Epithelial cell of esophagus (primary cell): ENCODE measurements at places on chromosomes 3 and 15.

DNA sequence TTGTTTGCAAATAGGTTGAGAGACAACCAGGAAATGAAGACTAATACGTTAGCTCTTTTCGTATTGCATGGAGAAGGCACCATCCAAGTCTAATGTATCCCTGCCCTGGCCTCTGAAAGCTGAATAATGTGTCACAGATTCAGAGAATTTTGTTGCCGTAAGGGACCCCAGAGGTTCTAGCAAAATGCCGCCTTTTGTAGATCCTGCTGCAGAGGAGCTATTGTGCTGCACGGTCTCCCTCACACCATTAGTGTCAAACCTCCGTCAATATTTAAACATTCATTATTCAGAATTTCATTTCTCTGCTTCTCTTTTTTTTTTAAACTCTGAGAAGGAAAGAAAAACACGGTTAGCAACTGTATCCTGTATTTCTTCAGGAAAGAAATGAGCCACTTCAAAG lies 238.7 kb downstream of the EPHB1 start:
- no peak for DNase-seq

- no peak for DNase-seq
Measured at GRCh38 chr3:133829310-133829707, 23.7 kb downstream of the SRPRB start.

GRCh38 chr3:38142959-38143358 lies 4.5 kb downstream of the MYD88 start:
- DNase-seq = no peak

GRCh38 chr15:90620379-90621067 lies 90.8 kb downstream of the CRTC3 start:
- no peak for DNase-seq

- DNase-seq = peak; percentile 40
Measured at GRCh38 chr15:75042730-75043508, 19.5 kb downstream of the PPCDC start.

- no peak for DNase-seq
Measured at GRCh38 chr3:22361521-22361920, 610.5 kb upstream of the ZNF385D start.

- DNase-seq = peak; percentile 47
Measured at GRCh38 chr3:131110087-131110486, 83.4 kb downstream of the NEK11 start.

- peak; percentile 95 for DNase-seq
Measured at GRCh38 chr3:99659032-99659431, 20.6 kb downstream of the COL8A1 start.

- DNase-seq = no peak
Measured at GRCh38 chr3:27560484-27561056, 76.4 kb upstream of the SLC4A7 start.

DNA sequence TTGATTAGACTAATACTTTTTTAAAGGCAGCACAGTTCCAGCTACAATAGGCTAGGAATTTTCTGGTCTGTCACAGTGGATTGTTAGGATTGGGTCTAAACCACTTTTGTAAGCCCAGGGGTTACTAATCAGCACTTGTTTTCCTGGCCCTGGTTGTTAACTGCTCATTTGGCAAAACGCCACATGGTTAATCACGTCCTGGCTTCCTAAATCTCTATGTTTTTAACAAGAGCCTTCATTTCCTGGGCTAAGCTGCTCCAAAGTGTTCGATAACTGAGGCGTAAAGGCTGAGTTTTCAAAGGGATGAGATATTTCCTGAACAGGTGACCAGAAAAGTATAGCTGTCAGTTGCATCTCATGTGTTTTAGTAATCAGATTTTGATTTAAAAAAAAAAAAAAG lies 38.9 kb upstream of the CLRN1 start:
- DNase-seq = peak; percentile 92

DNA sequence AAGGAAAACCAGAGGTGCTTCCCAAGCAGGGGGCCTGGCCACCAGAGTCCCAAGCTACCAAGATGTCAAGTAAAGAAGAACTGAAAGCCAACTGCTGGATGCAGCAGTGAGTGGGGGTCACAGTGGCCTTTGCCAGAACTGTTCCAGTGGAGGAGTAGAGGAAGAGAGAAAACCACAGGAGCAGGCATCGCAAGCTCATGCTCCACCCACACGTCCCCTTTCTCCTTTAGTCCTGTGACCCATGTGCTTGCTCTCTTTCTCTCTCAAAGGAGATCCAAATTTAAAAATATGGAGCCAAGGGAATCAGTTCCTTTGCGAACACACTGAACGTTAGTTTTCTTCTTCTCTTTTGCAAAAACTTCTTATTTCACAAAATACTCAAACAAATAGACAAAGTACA lies 12.4 kb upstream of the ABHD2 start:
- DNase-seq = no peak

- DNase-seq = no peak
Measured at GRCh38 chr3:47874438-47874837, 71.5 kb downstream of the DHX30 start.

DNA sequence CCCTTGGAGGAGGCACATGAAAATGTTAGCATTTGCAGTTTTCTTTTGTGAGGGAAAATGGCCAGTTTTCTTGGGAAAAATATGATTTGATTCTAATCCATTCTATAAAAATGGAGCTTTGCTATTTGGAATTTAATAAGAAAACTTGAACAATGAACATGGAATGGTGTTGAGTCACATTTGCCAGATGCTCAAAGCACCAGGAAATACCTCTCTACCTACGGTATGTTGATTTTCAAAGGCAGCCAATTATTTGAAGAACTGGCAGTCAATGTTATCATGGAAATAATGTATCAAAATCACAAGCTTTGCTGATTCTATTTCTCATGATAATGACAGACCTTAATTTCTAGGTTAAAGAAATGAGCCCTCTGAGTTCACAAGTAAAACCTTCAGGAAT lies 14.9 kb downstream of the NME9 start:
- DNase-seq = peak; percentile 50

DNA sequence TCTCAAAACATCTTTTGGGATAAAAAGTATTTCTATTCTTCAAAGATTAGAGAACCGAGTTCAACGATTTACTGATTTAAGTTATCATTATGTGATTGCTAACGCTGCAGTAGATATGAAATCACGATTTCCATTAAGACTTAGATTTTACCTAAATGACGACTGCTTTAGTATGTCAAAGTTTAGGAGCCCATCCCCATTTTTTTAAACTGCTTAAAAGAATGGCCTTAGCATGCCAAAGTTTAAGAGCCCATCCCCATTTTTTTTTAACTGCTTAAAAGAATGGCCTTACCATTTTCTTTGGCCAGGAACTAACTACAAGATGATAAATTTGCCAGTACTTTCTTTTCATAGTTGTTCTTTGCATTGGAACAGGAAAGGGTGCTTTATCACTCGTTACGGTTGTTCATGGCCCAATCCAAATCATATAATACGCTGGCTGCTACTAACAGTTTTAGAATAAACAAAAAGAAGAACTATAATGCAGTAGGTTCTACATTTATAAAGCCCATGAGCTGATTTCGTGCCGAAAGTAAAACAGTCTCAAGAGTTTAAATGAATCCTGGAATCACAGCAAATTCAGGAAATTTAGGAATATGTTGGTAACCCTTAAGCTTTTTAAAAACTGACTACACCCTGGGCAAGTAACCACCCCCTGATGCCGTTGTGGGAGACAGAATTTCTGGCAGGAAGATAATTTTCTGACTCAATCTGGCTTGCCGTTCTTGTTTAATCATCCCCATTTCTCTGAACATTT lies 869 bp upstream of the TSC22D2 start:
- peak; percentile 47 for DNase-seq

- no peak for DNase-seq
Measured at GRCh38 chr3:184029443-184029842, 2.1 kb upstream of the HTR3D start.

DNA sequence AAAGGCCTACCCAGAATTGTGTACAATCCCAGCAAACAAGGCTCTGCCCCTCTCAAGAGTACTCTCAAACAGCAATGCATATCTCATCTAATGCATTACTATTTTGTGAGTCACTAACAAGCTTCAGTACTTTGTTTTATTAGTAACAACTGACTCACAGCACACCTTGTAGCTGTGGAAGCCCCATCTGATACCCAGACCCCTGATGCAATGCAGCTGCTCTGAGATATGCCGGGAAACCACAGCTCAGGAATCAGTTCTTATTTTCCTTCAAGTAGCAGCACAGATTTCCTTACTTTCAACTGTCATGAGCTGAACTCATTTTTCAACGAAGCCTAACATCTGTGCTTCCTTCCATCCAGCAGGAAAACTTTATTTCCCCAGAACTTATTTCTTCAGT lies 37.8 kb downstream of the CCNL1 start:
- peak; percentile 94 for DNase-seq

- no peak for DNase-seq
Measured at GRCh38 chr3:71910108-71910507, 125.2 kb upstream of the PROK2 start.

- no peak for DNase-seq
Measured at GRCh38 chr15:88322461-88322860, 65.9 kb upstream of the NTRK3 start.

DNA sequence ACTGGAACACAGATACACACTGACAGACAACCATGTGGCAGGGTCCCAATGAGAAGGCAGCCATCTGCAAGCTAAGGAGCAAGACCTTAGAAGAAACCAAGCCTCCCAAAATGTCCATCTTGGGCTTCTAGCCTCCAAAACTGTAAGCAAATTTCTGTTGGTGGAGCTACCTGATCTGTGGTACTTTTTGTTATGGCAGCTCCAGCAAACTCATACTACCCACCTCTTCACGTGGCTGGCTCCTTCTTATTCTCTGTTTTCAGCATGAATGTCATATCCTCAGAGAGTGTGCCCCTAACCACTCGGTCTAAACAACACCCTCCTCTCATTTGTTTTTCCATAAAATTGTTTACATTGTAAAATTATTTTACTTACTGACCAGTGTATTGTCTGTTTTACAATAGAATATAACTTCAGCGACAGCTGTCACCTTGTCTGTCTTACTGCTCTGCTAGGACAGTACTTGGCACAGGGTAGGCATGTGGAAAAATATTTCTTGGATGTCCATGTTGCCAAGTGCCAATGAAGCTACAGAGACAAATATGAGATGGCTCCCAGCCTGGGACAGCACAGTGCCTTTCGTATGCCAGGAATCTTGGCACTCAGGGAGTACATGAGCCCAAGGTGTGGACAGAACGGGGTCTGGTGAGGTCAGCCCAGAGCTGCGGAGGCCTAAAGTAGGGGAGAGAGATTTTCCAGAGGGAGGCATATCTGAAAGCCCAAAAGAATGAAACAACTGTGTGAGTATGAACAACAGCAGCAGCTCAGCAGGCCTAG lies 17.4 kb upstream of the SLC25A36 start:
- no peak for DNase-seq

- DNase-seq = no peak
Measured at GRCh38 chr3:45002720-45003119, 23.4 kb upstream of the CLEC3B start.

DNA sequence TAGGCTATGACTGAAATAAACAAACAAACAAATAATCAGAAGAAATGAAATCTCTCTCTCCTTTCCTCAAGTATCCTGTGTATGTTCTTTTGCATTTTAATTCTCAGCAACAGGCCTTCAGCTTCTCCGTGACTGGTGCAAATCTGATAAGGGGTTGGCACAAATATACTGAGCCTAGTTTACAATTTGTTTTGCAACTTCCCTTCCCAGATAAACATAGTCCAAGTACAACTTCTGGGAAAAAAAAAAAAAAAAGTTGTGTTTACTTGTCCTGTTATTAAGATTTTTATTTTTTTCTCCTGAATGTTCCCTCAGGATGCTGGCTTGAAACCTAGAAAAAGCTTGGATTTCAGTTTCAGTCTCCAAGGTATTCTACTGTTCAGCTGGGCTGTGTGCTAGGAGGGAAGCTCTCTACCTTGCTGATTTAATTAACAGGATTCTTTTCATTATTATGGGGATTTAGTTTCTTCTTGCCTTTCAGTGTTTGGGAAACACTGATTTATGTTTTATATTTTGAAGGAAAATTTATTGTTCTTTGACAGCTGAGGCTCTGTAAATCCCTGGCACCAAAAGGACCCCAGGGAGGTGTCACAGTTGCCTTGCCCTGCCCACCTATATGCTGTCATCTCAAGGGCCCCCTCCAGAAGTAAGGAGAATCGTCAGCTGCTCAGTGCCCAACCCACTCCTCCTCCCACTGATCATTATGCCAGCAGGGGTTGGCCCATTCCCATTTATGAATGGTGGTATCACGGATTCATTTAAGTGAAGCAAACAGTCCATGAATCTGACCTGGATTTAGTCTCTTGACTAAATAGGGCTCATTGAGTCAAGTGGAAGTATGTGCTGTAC lies 185.2 kb downstream of the MEIS2 start:
- no peak for DNase-seq

- DNase-seq = no peak
Measured at GRCh38 chr3:33318710-33319380, 41.6 kb downstream of the FBXL2 start.

GRCh38 chr3:17932136-17932771 lies 189.8 kb upstream of the TBC1D5 start:
- DNase-seq = no peak

DNA sequence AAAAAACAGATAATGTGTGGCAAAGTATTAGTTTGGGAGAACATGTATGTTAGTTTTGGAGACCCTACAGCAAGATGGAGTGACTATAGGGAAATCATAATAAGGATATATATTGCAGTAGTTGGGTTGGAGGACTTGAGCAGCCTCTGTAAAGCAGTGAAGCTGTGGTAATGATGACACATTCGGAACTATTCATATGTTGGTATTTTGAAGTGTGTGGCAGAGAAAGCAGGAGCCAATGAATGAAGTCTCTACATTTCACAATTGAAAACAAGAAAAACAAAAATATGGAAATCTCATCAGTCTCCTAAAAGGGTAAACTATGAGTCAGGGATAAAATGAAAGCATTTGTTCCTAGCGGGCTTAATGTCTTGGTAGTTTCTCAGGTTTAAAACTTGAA lies 645.9 kb downstream of the OTOL1 start:
- peak; percentile 85 for DNase-seq

- DNase-seq = no peak
Measured at GRCh38 chr3:50445919-50446318, 57.5 kb downstream of the CACNA2D2 start.

- no peak for DNase-seq
Measured at GRCh38 chr15:86506401-86506800, 426.7 kb downstream of the AGBL1 start.

- no peak for DNase-seq
Measured at GRCh38 chr15:57595011-57595866, 3.5 kb downstream of the MYZAP start.

- DNase-seq = no peak
Measured at GRCh38 chr3:53230041-53230621, 25.7 kb downstream of the TKT start.

DNA sequence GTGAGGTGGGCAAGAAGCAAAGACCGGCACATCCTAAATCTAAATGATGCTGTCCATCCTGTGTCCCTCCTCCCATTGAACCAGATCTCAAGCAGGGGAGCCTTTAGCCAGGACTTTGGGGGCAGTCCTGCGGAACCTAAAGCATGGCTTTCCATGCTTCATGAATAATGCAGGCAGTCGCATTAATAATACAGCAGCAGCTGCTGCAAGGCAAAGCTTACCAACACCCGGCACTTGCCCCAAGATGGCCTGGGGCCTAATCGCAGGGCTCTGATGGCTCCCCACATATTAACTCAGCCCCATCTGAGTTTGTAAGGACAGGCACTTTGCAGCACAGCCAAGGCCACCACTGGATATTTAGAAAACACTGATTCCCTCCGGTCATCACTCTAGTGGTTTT lies 114.4 kb downstream of the NTRK3 start:
- DNase-seq = no peak

GRCh38 chr3:27578032-27578431 lies 93.8 kb upstream of the SLC4A7 start:
- no peak for DNase-seq
